ENCODE measurements at places on chromosomes 16 and 17.

DNA sequence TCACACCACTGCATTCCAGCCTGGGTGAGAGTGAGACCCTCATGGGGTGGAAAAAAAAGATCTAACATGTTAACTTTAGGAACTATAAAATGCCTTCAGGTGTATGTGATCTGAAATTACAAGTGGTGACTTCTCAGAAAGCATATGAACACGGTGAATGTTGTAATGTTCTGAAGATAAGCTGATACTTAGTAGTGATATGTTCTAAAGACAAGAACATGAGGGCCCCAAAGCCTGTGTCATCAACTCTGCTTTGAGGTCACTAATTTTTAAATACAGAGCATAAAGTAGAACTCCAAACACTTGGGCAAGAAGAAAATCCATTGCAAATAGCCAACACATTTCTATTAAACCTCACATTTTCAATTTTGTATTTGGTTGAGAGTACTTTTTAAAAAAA lies 2.6 kb upstream of the FBF1 start:
- no peak for DNase-seq

DNA sequence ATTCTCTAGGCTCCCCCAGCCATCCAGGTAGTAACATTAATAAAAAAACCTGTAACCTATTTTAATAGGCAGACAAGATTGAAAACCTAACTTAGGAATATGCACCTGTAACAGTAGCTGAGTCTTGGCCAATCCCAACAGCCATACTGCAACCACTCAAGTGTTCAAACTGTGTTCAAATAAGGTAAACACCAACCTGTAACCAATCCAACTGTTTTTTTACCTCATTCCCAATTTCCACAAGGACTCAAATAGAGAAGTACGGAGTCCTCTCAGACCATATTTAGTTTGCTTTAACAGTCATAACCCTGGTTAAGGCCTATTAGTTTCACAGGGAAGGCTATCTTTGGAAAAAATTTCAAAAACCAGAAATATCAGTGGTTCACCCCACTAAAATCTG lies 40.4 kb upstream of the NOS2 start:
- no peak for DNase-seq

DNA sequence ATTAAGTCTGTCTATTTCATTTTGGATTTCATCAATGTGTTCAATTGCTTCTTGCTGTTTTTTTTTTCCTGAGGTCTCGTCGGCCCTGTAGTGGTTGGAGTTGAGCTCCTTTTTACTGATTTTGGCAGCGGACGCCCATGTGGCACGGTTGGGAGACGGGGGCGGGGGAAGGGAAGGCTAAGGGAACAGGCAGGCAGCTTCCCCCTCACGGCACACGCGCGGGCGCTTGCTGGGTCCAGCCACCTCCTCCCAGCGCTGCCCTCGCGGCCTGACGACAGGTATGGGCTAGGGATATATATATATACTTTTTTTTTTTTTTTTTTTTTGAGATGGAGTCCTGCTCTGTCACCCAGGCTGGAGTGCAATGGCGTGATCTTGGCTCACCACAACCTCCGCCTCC lies 11.4 kb downstream of the HSF5 start:
- no peak for DNase-seq

- no peak for DNase-seq
Measured at GRCh38 chr17:20967776-20968175, 75.0 kb downstream of the USP22 start.

Measured in esophagus squamous epithelium (tissue), 5 donors.